ENCODE measurements at places on chromosomes 13 and 19.

GRCh38 chr13:94595001-94595949 lies 677 bp downstream of the TGDS start:
- peak; percentile 21 for DNase-seq

- no peak for DNase-seq
Measured at GRCh38 chr19:53156850-53157249, 2.0 kb downstream of the ZNF347 start.

- DNase-seq: peak; percentile 68
Measured at GRCh38 chr19:48506138-48506733, 5.4 kb downstream of the LMTK3 start.

DNA sequence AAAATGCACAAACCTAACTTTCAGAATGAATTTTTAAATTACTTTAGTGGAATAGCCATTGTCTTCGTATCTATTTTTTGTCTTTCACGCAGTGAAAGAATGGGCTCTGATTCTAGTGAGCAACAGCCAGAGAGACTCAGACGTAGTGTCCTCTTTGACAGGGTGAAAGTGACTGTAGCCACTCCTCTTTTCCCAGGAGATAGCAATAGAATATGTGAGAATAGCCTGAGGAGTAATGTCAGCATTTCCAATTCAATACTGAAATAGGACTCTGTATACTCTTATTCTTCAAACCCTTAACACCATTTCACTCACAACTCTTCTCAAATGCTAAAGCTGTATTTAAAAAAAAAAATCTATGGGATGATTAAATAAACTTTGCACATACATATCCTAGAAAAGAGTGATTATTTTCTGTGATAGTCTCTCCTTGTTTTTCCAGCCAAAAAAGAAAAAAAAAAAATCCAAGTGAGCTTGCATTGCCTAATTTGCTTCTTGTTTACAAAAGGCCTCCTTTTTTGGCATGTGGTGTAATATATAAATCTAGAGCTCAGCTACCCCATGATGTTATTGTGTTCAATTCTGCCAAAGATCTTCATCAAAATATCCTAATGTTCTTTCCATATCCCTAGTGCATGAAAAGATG lies 626.1 kb upstream of the SLITRK6 start:
- DNase-seq: peak; percentile 20

- DNase-seq: no peak
Measured at GRCh38 chr13:88459331-88459730, 788.2 kb downstream of the SLITRK5 start.

- DNase-seq: no peak
Measured at GRCh38 chr13:51412431-51412830, 40.4 kb downstream of the INTS6 start.

- DNase-seq: no peak
Measured at GRCh38 chr19:39874404-39874803, 28.2 kb upstream of the FBL start.
